ENCODE measurements at places on chromosomes 6 and 20.

- DNase-seq, result no peak
Observed at GRCh38 chr20:26208296-26209091, 511.8 kb upstream of the ZNF337 start.

- no peak for DNase-seq
Observed at GRCh38 chr6:167130008-167130677, 7.2 kb downstream of the CCR6 start.

DNA sequence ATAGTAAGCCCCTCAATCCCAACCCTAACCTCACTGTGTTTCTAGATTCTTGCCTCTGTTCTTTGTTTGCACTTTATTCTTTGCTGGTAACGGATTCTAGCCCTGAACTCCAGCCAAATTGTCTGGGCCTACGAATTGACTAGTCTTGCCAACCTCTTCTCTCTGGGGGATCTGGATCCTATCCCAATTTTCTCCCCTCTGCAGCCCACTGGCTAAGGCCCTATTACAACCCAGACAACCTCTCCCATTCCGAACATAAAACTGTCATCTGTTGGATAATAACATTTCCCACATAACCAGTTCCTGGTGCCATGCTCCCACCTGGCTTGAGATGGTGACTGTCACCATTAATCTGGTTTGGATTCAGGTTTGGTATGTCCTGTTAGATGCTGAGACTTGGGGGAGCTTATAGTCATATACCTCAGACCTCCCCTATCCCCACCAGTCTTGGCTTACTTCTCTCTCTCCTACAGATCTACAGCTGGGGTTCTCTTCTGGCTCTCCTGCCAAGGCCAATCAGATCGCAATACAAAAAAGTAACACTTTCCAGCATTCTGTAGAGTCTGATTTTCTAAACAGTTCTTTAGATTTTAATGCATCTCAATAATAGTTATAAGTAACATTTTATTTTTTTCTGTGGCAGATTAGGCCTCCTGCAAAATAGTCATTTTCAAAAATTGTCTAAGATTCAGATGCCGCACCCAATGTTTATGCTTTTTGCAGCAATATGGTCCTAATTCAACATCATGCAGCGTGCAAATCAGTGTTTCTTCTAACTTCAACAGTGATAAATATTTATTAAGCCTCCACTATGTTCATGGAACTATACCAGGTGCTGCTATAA, 29.8 kb upstream of the AHI1 start:
- DNase-seq, result no peak

- no peak for DNase-seq
Observed at GRCh38 chr6:43447604-43448003, 7.7 kb downstream of the DLK2 start.

GRCh38 chr6:40210628-40211056, 276.4 kb upstream of the MOCS1 start:
- no peak for DNase-seq

DNA sequence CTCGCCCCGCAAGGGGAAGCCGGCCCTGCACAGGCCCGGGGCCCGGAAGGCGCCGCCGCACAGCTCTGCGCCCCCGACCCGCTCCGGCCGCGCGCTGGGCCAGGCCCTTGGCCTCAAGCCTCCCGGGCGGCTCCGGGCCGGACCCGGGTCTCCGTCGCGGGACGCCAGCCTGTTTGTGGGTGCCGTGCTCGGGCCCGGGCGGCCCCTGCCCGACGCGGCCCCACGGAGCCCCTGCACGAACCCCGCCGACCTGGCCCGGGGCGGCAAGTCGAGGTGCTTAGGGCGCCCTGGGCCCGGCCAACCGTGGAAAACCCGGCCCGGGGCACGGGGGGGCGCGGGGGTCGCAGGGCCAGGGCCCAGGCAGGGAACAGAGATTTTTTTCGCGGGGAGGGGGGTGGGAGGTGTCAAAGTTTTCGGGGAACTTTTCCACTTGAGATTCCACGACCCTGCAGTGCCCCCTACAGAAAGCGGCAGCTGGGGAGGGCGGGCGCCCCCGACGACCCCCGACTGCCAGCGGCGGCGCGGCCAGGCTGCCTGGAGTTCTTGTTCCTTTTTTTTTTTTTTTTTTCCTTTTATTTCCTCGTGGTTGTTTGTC, 805 bp upstream of the STX16 start:
- DNase-seq, result no peak

All from stimulated activated effector memory CD8-positive, alpha-beta T cell treated with anti-CD3 and anti-CD28 coated beads, Interleukin-12 subunit alpha, Interleukin-12 subunit beta, amount 100 ng/mL, for 72 hours (primary cell).